ENCODE measurements at places on chromosomes 7 and 10. TPM values are rescaled to one million over a fixed set of nuclear protein-coding genes. Genes with fewer than 3 reads are reported as not detected.

- DNase-seq = no peak
Measured at GRCh38 chr7:33550979-33551378, 354.4 kb upstream of the BMPER start.

DNA sequence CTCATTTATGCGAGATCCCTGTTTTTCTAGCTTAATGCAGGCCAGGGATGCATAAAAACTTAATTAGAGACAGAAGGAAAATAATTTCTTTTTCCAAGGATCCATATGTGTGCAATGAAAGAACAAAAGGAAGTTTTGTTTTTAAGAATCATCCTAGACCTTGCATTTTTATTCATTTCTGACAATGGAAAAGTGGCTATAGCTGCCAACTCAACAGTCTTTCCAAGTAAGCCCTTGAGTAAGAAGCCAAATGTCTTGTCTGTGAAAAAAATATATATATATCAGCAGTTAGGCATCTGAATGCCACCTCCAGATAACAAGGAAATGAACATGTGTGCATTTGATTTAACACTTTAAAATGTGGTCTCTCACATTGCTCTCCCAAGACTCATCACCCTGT, 1397.6 kb downstream of the GATA3 start:
- DNase-seq = no peak

DNA sequence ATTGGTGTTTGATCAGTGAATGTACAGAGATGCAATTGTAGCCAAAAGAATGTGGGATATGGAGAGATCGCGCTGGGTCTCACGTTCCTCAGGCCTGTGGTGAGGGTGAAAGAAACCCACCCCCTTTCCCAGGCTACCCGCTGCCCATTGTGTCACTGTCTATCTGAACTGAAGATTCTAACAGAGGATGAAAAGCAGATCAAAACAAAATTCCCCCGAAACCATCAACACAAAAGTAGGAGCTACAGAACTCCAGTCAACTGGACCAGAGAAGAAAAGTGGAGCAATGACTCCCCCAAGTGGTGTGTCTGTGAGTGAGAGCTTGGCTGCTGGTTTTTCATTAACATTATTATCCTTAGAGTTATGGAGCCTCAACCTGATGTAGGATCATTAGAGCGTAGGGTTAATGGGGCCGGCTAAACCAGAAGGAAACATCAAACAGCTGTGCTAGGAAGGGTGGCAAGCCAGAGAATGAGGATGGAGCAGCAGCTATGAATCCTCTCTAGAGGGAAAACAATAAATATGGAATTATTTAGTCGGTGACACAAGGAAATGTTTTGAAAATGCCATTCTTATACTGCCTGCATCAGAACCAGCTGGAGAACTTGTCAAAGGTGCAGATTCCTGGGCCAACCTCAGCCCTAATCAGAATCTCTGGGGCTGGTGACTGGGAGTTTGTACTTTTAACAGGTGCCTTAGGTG, 38.3 kb downstream of the AKR1B1 start:
- peak; percentile 60 for DNase-seq

- no peak for DNase-seq
Measured at GRCh38 chr7:158414002-158414401, 173.6 kb downstream of the PTPRN2 start.

DNA sequence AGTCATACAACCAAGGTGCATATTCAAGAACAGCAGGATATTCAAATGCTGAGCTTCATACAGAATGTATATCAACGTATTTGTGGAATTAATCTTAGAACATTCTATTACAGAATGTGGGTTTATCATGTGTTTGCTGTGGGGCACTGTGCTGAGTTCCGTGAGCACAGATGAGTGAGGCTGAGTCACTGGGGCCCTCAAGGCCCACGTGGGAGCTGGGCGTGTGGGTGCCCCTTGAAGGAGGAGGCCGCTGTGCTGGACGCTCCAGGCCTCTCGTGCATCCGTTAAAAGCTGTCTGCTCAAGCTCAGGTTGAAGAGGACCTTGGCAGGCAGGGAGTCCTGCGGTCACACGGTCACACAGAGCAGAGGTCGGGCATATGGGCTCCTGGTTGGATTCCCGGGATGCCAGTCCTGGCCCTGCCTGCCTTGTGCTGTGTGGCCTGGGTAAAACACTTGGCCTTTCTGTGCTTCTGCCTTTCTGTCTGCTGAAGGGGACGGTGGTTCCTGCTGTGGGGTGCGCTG, 70.1 kb downstream of the GLRX3 start:
- DNase-seq = no peak

DNA sequence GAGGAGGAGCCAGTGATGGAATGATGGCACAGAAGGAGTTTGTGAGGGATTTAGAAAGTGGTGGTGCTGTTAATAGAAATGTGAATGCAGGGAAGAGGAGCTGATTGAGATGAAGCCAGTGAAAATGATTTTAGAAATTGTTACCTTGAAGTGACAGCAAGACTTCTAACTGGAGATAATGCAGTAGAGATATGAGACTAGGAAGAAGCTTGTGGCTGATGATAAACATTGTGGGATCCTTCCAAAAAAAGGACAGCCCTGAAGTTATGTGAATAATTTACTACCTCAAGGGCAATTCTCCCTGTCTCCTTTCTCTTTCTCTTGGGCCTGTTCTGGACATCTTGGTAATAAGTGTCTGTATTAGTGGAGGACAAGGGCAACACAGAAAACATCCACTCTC, 138.6 kb downstream of the LSMEM1 start:
- DNase-seq = no peak

DNA sequence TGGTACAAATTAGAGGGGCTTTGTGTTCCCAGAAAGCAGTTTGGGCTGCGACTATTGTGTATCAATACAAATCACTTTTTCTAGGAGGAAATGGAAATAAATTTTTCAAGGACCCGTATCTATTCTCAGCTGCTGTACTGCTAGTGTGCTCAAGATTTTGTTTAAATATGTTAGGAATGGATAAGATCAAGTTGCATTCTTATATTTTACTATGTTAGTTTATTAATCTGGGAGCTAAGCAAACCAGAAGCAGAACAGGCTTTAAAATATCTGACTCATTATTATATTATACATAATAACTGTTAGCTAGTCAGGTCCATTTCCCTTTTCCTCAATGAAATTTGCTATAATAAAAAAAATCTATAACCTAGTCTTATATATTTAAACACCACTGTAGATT, 11.1 kb upstream of the GLCCI1 start:
- no peak for DNase-seq

GRCh38 chr7:27173956-27174873, at the start of gene HOXA10:
TSS of gene HOXA10 (minus strand) at chr7:27174320. CDS start at chr7:27174306, 14 bp downstream.
- no peak for DNase-seq

DNA sequence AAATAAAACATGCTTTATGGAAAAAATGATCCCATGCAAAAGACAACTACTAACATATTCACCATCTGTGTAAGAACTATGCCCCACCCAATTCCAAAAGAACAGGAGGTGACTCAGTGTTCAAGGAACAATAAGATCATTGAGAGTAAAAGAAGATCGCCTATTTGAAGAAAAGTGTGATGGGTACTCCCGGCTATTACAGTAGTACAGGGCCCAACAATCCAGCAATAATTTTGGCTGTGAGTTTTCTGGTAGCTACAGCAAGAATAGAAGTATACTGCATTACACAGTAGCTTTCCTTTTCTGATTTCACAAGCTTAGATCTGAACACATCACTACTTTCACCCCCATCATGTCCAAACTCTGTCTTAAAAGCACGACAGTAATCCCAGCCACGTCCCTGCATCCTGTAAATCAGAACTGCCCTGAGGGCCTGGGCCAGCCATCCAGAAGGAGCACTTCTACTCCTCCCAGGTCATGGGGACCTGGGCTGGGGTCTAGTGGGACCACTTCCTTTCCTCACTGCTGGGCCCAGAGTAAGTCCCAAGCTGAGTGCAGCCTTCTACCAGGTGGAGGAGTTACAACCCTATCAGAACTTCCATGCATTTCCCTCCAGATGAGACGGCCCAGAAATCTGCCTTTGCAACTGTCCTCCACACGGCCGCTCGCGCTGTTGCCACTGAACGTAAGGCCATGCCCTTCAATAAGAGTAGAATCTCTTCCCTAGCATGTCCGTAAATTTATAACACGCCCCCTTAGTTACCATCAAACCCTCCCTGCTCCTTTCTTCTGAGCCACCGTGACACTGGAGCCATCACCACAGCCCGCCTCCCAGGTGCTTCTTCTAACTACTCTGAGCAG, 7.9 kb downstream of the ESYT2 start:
- DNase-seq = peak; percentile 64

DNA sequence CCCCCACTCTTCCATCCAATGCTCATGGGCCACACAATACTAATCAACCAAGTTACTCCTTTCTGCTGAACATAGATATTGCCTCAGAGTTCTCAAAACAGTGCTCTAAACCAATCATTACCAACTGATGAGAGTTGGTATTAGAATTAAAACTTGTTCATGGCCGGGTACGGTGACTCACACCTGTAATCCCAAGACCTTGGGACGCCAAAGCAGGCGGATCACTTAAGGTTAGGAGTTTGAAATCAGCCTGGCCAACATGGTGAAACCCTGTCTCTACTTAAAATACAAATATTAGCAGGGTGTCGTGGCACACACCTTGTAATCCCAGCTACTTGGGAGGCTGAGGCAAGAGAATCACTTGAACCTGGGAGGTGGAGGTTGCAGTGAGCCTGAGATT, 8.2 kb downstream of the TM9SF3 start:
- DNase-seq = no peak

DNA sequence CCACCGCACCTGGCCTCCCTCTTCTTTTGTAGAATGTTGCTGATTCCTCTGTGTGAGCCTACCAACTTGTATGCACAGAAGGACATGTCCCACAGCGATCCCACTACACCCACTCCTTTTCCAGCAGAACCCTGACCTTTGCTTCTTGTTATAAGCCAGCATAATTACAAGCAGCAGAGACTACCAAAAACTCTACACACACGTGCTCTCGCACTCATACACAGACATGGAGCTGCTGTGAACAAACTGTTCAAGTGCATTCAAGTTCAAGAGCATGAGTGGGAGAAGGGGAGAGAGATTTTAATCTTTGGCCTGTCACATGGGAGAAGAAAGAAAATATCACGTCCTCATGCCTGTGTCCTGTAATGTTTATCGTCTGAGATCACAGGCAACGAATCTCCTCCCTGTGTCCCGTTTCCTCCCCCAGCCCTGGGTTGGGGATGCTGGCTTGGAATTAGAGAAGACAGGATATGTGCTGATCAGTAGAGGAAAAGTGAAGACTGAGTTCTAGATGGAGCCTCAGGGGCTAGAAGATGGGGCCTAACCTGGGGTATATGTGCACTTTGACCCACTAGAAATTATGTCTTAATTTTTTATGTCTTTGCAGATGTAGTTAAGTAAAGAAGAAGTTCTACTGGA, 79.6 kb downstream of the NHLRC2 start:
- no peak for DNase-seq

DNA sequence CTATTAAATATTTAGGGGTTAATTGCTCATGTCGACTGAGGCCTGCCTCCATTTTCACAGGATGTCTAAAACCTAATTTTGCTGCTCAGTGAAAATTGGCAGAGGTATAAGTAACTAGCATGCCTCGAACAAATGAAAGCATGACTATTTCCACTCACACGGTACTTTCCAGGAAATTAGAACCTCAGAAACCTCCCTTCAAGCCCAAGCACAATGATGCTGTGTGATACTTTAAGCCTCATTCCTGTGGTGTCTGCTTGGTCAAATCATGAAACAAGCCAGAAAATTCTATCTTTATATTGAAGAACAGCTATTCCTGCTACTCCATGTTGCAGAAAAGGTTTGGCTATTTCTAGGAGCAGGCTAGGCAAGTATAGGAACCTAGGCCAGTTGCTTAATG, 203.0 kb downstream of the SORCS3 start:
- no peak for DNase-seq

- DNase-seq = peak; percentile 41
Measured at GRCh38 chr7:135512135-135512887, 2.4 kb upstream of the CNOT4 start.

DNA sequence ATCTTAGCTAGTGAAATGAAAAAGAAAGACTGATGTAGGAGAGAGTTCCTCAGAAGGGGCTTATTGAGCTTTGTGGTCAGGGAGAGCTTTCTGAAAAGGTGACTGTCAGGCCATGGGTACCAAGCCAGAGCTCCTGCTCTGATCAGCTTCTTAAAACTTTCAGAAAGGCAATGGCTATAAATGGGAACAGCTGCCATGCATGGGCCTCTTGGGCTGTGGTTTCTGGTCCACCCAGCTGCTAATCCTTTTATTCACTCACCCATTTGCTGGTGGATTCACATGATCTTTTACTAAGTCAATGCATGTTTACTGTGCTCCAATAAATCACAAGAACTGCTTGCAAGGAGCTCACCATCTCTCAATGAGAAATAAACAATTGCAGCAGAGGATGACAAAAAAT, 60.1 kb upstream of the ZPBP start:
- no peak for DNase-seq

DNA sequence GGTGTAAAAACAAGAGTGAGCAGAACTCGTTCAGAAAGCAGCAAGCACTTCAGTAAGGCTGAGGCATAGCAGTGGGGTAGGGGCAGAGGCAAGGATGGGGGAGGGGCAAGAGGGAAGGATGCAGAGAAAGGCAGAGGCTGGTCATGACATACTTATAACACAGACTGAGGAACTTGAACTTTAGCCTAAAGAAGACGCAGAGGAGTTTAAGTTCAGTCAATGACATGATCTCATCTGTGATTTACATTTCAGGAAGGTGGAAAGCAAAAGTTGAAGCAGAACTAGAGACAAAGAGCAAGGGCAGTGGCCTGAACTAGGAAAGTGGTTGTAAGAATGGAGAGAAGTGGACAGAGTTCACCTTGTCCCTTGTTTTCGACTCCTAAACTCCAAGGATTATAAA, 15.8 kb downstream of the MACC1 start:
- DNase-seq = no peak

DNA sequence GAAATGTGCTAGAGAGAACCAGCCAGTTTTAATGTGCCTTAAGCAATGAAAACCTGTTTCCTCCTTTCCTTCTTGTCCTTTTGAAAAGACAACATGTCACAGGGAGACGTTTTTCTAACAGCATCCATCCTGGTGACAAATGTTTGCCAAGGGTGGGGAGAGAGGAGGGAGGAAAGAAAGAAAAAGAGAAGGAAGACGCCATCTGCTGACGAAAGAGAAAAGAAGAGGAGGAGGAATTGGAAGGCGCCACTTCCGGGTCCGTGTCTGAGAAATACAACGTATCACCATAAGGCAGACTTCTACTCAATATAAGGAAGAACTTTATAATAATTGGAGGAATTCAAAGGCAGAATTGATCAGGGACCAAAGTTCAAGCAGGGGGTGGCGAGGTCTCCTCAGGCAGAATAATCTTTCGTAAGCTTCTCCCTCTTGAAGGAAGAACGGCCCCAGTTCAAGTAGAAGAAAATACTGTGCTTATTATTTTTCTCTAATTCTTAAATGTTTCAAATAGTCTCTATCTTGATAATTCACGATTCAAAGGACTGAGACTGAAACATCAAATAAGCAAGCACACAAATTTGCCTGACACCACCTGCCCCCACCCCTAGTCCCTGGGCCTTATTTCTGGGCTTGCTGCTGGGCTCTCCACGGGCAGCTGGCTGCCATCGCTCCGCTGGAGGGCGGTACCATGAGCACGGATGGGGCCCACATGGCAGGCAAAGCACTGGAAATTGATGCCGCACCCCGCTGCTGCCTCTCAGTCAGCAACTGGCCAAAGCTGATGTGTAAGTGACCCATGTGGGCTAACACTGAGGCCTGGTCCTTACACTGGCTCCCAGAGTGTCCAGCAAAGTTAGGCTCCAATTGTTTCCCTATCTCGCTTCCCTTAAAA, 273.7 kb upstream of the KLF14 start:
- peak; percentile 86 for DNase-seq

- no peak for DNase-seq
Measured at GRCh38 chr10:132974886-132975830, 32.8 kb upstream of the CFAP46 start.

- DNase-seq = no peak
Measured at GRCh38 chr10:98400482-98400881, 14.5 kb downstream of the PYROXD2 start.

Gene NT5C2
- 81.4 TPM for total RNA-seq

Gene FBXL13
- 5.3 TPM for total RNA-seq

Gene GOT1
- 2.6 TPM for total RNA-seq
